ENCODE measurements at places on chromosomes 2 and 18. TPM values are rescaled to one million over a fixed set of nuclear protein-coding genes. Genes with fewer than 3 reads are reported as not detected.

SEC11C gene
- 102 TPM for polyA plus RNA-seq

UGT1A10 gene
- polyA plus RNA-seq: not detected

UBE2E3 gene
- 44.8 TPM for polyA plus RNA-seq

MATN3 gene
- not detected for polyA plus RNA-seq

CCDC74B gene
- not detected for polyA plus RNA-seq

TMEM163 gene
- polyA plus RNA-seq: not detected

SIGLEC15 gene
- polyA plus RNA-seq: not detected

GALNT14 gene
- not detected for polyA plus RNA-seq

EML4 gene
- polyA plus RNA-seq: 37.8 TPM

DARS1 gene
- 133 TPM for polyA plus RNA-seq

ZNF24 gene
- 92.9 TPM for polyA plus RNA-seq

MC5R gene
- polyA plus RNA-seq: not detected

CYBRD1 gene
- not detected for polyA plus RNA-seq

GREB1L gene
- polyA plus RNA-seq: 0.09 TPM

ITPRIPL1 gene
- polyA plus RNA-seq: 8.6 TPM

PLEK gene
- 3.0 TPM for polyA plus RNA-seq

CRYBA2 gene
- polyA plus RNA-seq: not detected

LIMS2 gene
- polyA plus RNA-seq: 5.8 TPM

NTSR2 gene
- polyA plus RNA-seq: not detected

COLEC12 gene
- not detected for polyA plus RNA-seq

EGR4 gene
- polyA plus RNA-seq: not detected

FHL2 gene
- polyA plus RNA-seq: 2.0 TPM

PIEZO2 gene
- not detected for polyA plus RNA-seq

KANSL1L gene
- polyA plus RNA-seq: 0.76 TPM

LIMS1 gene
- polyA plus RNA-seq: 21.8 TPM

DSG1 gene
- polyA plus RNA-seq: not detected

SERPINB10 gene
- polyA plus RNA-seq: not detected

NEU2 gene
- polyA plus RNA-seq: not detected

ICOS gene
- polyA plus RNA-seq: 8.6 TPM

MYO5B gene
- not detected for polyA plus RNA-seq

AQP12A gene
- polyA plus RNA-seq: not detected

HSPD1 gene
- 101 TPM for polyA plus RNA-seq

LMAN2L gene
- 21.3 TPM for polyA plus RNA-seq

CDH2 gene
- not detected for polyA plus RNA-seq

CFAP53 gene
- not detected for polyA plus RNA-seq

DPP10 gene
- polyA plus RNA-seq: not detected

PPM1G gene
- polyA plus RNA-seq: 57.1 TPM

PPP1R1C gene
- not detected for polyA plus RNA-seq

DHRS9 gene
- not detected for polyA plus RNA-seq

SKOR2 gene
- not detected for polyA plus RNA-seq

KCTD18 gene
- 12.6 TPM for polyA plus RNA-seq

EVA1A gene
- 0.20 TPM for polyA plus RNA-seq

SIX3 gene
- not detected for polyA plus RNA-seq

MGAT4A gene
- 350 TPM for polyA plus RNA-seq
